Activated T-helper 1 cell treated with anti-CD3 and anti-CD28 coated beads, Interleukin-12 subunit alpha, Interleukin-12 subunit beta, Interleukin-2, Interleukin-4 antibody, amounts not matched to agents 30 ng/mL and 10 ng/mL and 1 ng/mL, durations not matched to agents 14 hours and 24 hours and 36 hours (primary cell): ENCODE measurements at places on chromosomes 4 and X. TPM values are rescaled to one million over a fixed set of nuclear protein-coding genes. Genes with fewer than 3 reads are reported as not detected.

PRSS12 gene
- not detected in 2 replicates for total RNA-seq

TMPRSS11B gene
- total RNA-seq = not detected in 2 replicates

MSX1 gene
- not detected in 2 replicates for total RNA-seq

YY2 gene
- total RNA-seq = 2.2 and 2.3 TPM in 2 replicates

ITIH6 gene
- not detected in 2 replicates for total RNA-seq
